ENCODE measurements at places on chromosomes 3 and 15. TPM values are rescaled to one million over a fixed set of nuclear protein-coding genes. Genes with fewer than 3 reads are reported as not detected.

The CDHR4 gene
- 0.57 TPM for polyA plus RNA-seq

The EBLN2 gene
- 5.8 TPM for polyA plus RNA-seq

The SENP8 gene
- 1.5 TPM for polyA plus RNA-seq

The PLD1 gene
- polyA plus RNA-seq, result 42.1 TPM

The NLGN1 gene
- 2.0 TPM for polyA plus RNA-seq

The ANKUB1 gene
- polyA plus RNA-seq, result not detected

GRCh38 chr3:160945336-160945735 is 159.8 kb downstream of the B3GALNT1 start:
- no peak for DNase-seq

DNA sequence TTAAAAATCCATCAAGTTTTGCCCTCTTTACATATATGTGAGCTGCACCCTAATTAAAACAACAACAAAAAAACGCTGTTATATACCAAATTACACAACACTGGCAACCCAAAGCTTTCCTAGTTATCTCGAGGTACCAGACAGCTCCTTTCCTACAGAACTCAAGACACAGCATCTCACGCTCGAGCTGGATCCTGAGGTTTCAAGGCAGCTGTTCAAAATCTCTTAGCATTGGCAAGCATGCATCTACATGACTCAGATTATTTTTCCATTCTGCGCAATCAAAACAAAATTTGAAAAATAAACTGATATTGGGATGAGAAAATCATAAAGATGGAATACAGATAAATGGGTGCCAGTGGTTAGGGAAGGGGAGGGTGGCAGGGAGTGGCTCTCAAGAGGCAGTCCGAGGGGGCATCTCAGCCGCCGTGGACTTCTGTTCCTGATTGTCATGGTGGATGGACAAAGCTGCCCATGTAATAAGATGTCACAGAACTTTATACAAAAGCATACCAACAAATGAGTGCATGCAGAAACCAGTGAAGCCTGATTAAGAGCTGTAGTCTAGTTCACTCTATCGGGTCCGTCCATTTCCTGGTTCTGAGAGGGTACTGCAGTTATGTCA is 91.5 kb downstream of the ADAMTS17 start:
- DNase-seq, result no peak

DNA sequence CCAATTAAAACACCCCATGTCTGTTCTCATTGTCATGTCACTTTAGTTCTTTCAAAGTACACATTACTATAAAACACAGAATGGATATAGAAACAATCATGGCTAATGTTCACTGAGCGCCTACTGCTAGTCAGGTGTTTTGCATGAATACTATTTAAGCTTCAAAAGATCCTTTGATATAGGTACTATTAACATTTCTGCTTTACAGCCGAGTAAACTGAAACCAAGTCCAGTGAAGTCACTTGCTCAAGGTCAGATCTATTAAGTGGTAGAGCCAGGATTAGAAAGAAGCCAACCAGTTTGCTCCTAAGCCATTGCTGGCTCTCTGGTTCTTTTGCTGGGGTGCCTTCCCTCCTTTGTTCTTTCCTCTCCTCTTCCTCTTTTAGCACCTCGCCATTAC is 32.4 kb upstream of the NMNAT3 start:
- DNase-seq, result peak; percentile 24

DNA sequence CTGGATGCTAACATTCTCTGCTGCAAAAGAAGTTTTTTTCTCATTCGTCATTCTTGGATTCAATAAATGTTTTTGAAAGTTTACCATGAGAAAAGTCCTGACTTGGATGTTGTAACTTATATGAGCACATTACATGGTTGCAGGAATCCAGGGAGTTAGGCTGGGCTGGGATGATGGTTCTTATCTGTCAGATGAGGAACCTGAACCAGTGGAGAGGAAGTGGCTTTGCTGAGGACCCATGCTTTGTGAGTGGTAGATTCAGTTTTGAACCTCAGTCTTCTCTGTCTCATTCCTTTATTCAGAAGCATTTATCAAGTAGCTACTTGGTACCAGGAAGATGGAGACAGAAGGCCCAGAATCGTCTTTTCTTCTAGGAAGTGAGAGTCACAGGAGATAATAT is 3.7 kb upstream of the GASK1A start:
- no peak for DNase-seq

- DNase-seq, result no peak
Measured at GRCh38 chr15:61558172-61559136, 329.4 kb upstream of the RORA start.

DNA sequence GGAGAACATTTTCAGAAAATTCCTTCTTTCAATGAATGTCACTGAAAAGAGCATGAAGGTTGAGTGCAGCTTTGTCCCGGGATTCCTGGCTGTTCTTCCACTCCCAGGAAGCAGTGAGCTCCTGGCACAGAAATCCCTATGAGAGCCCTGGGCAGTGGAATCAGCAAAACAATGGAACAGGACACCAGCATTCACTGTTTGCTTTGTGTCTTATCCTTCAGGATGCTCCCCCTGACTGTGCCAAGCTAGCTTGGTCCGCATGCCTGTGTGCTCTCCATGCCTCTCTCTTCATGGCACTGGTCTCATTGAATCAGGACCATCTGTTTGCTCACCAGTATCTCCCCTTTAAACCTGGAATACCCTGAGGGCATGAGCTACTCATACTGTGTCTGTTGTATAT is 102.0 kb upstream of the GADL1 start:
- DNase-seq, result no peak

DNA sequence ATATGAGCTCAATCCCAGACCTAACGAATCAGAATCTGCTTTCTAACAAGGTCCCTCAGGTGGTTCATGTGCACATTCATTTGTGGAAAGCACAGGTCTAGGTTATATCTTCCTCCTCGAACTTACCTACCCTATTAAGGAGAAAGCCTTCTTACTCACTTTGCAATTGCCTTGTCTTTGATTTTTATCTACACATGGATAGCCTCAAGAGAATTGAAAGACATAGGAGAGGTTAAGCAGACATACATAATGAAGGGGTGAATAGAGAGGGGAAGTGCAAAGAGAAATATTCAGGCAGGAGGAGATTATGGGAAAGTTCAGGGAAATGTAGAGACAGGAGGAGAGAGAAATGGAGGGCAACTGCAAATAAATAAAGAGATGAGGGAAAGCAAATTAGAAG is 422.9 kb upstream of the ADAMTS9 start:
- DNase-seq, result no peak

DNA sequence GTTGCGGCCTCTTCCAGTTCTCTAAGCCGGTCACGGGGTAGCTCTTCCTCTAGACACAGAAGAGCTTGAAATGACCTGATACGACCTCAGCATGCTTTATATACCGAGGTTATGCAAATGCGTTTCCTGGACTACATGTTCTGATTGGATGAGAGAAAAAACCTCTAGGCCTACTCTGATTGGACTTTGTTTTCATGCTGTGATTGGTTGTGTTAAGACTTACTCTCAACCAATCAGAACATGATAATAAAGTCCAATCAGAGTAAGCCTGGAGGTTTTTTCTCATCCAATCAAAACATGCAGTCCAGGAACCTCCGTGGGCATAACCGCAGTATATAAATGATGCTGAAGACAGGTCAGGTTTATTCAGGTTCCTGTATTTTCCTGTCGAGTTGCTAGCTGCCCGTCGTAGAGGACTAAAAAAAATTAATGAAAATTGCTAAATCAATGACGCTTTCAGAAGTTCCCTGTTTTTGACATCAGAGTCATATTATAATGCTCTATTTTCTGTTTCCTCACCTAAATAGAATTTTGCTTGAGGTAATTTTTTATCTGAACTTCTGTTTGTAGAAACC is 177.4 kb downstream of the POTEB3 start:
- peak; percentile 3 for DNase-seq

Data from hepatocyte (in vitro differentiated cells).